ENCODE measurements at places on chromosomes 2 and 18.

DNA sequence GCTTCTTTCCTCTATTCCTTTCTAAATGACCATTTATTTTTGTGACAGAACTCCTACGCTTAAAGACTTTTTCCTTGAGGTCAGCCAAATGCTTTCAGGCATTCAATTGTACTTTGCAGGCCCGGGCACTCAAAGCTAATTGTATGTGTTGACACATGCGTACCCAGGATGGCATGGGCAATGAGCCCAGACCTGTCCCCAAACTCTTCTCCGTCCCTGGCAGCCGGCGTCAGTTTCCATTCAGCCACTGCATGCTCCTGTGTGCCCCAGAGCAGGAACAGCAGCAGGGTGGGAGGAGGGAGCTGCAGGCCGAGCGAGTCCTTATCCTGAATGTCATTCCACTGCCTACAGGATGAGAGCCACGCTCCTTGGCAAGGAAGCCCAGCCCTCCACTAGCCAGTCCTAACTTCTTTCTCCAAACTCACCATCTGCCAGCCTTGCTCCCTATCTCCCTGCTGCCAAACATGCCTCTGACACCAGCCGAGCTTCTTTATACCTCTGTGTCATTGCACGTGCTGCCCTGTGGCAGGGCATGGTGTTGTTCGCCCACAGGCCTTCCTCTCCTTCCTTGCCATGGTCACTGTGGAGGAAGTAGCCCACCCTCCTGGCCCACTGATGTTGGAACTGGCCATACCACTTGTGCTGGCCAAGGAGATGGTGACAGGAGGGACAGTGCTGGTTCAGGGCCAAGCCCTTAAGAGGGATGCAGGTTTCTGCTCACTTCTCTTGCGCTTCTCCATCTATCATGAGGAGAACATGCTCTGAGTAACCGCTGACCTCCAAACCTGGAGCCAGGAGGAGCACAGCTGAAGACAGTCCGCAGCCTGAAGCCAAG, 116.9 kb upstream of the FHL2 start:
- no peak for DNase-seq

GRCh38 chr2:239971115-239971514, 54.0 kb downstream of the NDUFA10 start:
- DNase-seq, result no peak

- DNase-seq, result no peak
Observed at GRCh38 chr2:120477198-120477597, 131.3 kb downstream of the INHBB start.

DNA sequence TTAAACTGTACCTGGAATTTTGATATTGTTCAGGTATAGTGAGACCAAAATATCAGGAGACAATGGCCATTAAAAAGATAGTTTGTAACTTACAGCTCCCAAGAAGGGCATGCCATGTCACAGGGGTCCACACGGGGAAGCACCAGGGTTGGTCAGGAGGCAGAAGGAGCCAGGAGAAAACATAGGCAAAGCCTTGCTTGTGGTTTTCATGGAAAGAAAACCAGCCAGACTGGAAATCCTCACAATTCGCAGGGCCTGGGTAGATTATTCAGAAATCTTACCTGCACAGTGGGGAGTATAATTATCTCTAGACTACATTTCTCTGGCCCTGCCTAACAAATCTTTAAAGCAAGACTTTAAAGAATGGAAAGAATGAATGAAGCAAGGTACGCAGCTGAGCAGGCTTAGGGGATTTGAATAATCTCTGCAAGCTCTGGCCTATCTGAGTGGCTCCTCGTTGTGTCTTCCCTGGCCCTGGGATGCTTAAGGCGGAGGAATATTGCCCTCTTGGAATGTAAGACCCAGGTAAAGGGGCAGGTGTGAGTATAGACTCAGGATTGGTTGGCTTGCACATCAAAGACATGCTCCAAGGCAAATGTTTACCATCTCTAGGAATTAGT, 66.9 kb upstream of the CDC42EP3 start:
- no peak for DNase-seq

- no peak for DNase-seq
Observed at GRCh38 chr2:70477441-70477844, 76.2 kb downstream of the TGFA start.

DNA sequence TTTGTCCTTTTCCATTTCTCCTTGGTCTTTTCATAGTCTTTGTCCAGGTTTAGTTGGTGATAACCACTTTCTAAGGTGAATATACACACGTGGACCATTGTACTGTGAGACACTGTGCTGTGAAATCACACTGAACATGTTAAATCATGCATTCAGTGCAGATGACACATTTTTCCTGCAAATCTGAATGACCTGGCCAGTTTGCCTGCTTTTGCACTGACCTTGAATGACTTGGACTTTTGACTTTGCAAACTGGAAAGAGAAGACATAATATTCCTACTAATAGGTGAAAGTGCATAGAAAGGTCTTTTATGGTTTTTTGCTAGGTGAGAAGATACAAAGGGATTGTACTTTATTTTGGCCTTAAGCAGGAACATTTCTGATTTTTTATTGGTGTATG, 21.7 kb upstream of the PHLPP1 start:
- DNase-seq, result no peak

GRCh38 chr2:112189001-112189556, 50.9 kb downstream of the FBLN7 start:
- DNase-seq, result no peak

DNA sequence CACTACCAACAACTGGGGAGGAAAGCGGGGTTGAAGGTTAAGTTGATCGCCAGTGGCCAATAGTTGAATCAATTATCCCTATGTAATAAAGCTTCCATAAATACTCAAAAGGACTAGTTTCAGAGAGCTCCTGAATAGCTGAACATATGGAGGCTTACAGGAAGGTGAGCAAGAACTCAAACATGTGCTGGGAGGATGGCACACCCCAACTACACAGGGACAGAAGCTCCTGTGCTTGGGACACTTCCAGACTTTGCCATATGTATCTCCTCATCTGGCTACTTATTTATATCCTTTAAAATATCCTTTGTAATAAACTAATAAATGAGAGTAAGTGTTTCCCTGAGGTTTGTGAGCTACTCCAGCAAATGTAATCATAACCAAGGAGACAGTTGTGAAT, 115.7 kb downstream of the HNMT start:
- no peak for DNase-seq

DNA sequence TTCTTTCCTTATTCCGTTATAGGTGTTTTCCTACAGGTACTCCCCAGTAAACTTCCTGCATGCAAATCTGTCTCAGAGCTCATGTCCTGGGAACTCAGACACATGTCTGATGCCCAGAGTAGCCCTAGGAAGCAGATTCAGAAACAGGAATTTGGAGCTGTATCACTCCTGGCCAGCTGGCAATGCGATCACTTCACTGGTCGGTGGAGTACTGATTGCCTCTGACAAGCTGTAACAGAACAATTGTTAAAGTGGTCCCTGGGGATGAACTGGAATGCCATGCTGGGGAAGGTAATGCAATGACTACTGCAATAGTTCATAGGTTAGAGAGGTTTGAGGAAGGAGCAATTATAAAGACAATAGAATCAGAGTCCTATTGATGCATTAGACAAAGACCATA, 131.6 kb upstream of the DOCK10 start:
- no peak for DNase-seq

- DNase-seq, result no peak
Observed at GRCh38 chr2:23649303-23649702, 264.3 kb downstream of the KLHL29 start.

GRCh38 chr2:188725746-188726360, 248.3 kb upstream of the COL3A1 start:
- DNase-seq, result peak; percentile 64

GRCh38 chr18:9902832-9903231, 11.0 kb upstream of the VAPA start:
- DNase-seq, result peak; percentile 52

GRCh38 chr2:158667586-158667985, 127.5 kb upstream of the DAPL1 start:
- no peak for DNase-seq
